ENCODE measurements at places on chromosomes 16 and 17.
A peak's percentile ranks its signal among the peaks of the same experiment; 100 is the strongest.

DNA sequence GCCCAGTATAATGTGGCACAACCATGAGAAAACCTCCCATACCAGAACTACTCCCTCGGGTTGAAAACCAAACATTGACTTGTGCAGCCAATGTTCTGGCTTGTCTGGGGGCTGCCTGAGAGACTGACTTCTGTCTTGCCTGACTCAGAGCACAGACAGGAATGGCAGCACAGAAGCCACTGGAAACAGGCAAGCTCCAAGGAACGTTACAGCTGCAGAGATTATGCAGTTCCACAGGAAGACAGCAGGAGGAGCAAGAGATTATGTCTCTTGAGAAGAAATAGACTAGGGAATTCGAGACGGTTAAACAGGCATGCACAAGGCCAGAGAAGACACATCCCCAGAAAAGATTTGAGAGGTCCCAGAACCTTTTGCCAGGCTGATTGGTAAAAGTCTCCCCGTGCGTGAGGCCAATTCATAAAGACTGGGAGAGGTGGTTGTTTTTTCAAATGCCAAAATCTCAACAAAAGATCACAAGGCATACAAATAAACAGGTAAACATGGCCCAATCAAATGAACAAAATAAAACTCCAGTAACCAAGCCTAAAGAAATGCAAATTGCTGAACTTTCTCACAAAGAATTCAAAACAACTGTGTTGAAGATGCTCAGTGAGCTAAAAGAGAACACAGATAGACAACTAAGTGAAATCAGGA, 90.6 kb upstream of the CDH5 start:
- peak; percentile 39 for DNase-seq

DNA sequence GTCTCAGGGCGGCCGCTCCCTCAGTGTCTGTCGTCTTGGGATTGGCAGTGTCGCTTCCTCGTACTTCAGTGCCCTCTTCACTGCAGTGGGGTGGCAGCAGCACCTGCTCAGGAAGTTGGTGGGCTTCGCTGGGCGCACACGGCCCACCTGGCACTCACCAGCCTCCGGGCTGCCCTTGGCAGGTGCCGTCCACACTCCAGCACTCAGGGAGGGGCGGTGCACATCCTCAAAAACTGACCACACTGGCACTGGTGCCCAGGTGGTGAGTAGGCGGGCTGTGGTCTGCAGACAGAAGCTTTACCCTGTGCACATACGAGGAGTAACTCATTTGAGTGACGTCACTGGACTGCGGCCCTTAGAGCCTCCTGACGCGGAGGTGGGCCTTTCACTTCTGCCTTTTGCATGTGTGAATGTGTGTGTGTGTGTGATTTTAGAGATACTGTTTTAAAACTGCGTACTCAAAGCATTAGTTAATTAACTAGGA, 94.6 kb downstream of the BANP start:
- DNase-seq = no peak

DNA sequence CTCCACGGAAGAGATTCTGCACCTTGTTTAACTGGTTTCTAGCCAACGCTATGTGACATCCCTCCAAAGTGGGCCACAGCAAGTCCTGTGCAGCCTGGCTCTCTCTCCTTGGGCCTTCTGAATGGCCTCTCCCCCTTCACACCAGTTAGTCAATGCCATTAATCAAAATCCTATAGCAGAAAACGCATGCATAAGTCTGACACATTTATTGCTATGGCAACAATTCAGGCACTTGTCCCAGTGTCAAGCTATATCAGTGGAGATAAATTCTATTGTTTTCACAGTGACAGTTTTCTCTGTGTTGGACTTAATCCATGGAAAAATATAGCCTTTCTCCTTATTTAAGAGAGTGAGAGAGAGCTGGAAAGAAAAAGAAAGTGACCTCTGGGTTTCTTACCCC, 87.2 kb upstream of the TOX3 start:
- DNase-seq = no peak

GRCh38 chr17:9875441-9875840, 29.6 kb downstream of the RCVRN start:
- no peak for DNase-seq

DNA sequence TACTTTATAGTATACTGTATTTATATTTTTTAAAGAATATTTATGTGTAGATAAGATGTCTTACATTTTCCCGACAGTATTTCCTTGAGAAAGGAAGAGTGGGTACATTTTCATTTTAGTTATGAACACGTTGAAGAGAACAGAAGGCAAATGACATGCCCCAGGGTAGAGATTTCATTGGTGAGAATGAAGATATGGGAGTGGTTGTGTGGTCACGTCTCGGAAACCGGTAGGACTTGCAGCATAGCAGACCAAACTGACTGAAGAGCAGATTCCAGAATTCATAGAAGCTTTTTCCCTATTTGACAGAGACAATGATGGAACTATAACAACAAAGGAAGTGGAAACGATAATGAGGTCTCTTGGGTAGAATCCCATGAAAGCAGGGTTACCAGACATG, 71.7 kb downstream of the KCNJ2 start:
- no peak for DNase-seq

GRCh38 chr17:78184351-78184750, 2.5 kb downstream of the TK1 start:
- DNase-seq = no peak

DNA sequence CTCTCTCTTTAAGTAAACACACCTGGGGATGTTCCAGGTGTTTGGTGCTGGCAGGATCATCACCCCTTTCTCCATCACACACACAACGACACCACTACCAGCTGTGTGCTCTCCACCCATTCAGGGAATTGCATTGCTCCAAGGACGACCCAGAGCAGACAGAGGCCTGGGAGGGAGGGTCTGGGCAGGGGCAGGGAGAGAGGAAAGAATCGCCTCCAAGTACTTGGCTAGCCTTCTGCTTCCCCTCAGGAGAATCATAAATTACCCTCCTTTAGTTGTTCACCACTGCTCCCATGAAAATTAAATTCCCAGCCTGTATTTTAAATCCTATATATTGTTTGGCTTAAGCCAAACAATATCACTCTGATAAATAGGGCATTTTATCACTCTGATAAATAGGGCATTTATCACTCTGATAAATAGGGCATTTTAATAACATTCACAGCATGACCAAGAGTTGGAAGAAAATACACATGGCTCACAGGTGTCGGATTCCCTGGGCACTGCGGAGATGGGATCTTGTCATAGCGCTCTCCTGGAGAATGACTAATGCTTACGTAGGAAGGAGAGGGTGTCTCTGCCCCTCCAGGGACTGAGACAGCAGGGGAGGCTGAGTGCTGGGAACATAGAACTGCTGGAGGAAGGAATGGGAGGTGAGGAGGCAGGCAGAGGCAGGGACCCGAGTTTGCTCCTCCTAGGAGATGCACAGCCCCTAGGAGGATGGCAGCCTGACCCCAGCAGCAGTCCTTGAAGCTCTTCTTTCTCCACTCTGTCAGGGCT, 673.6 kb downstream of the HS3ST4 start:
- DNase-seq = no peak

- no peak for DNase-seq
Observed at GRCh38 chr16:60771138-60771537, 1265.1 kb downstream of the CDH8 start.

- no peak for DNase-seq
Observed at GRCh38 chr17:67500677-67501300, 123.7 kb downstream of the PITPNC1 start.

GRCh38 chr16:6957681-6958080, 375.0 kb upstream of the RBFOX1 start:
- DNase-seq = no peak

DNA sequence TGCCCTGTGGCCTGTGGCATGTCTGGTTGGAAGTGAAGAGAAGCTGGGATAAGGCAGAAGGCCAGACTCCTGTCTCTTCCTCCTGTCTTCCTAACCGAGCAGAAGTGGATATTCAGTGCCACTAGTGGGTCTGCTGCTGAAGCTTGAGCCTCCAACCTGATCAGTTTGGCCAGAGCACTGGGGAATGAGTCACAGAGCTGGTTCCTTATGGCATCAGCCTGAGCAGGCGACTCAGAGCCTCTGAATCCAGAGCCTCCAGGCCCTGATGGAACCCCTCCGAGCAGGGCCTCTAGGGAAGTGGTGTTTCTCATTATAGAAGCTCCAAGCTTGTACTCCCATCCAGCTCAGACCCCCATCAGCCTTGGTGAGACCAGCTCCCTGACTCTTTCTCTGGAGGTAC, 2.0 kb downstream of the WSCD1 start:
- DNase-seq = no peak

GRCh38 chr16:67270931-67271338, 8.4 kb upstream of the PLEKHG4 start:
- DNase-seq = no peak

- no peak for DNase-seq
Observed at GRCh38 chr17:50133769-50134099, 3.8 kb upstream of the SAMD14 start.

GRCh38 chr16:55671206-55671973, 15.6 kb downstream of the SLC6A2 start:
- no peak for DNase-seq

Measured in COR-L47 (cell line).